ENCODE measurements at places on chromosomes 12 and 14.

DNA sequence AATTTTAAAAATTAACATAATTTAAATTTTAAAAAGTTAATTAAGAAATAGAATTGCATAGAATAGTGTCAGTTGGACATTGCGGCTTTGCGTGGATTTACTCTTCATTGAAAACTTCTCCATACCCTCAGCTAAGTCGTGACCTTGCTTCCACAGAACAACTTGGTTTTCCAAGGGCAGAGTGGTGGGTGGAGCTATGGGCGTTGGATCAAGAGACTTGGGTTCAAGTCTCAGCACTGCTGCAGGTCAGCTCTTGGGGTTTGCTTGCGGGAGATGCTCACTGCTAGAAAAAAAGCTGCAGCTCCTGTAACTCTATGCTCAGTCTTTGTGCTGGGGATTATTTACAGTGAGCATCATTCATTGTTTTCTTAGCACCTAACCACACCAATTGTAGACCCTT is 133.7 kb downstream of the PRIMA1 start:
- no peak for DNase-seq

GRCh38 chr12:91142221-91142631 is 30.9 kb upstream of the LUM start:
- DNase-seq, result no peak

DNA sequence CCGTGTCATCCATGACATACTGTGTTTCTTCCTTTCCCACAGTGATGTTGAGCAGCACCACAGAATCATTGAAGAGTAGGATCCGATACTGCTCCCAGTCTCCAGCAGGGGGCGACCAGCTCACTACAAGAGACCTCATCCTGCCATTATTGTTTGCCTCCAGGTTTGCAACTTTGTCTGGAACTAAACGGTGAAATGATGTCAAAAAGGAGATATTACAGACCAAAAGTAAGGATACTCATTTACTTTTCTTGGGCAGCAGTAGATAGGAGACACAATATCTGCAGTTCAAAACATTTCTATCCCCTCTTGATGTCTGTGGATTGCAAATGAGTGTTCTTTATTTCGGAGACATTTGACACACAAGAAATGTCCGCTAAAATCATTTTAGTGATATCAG is 47.2 kb downstream of the PTPRB start:
- DNase-seq, result peak; percentile 42

DNA sequence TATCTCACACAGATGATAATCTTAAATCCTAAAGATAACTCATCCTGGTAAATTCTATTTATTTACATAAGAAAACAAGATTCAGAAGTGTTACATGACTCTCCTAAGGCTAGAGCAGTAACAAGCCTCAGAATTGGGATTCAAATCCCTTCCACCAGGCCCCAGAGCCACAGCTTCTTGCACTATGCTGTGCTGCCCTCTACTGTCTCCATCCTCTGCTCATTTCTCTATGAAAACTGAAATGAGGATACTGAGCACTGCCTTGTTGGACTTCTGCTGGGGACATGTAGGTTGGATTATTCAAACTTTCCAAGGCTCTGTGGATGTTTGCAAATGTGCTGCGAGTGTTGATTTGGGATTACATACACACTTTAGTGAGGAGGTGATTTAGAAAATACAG is 23.5 kb upstream of the C12orf50 start:
- no peak for DNase-seq

DNA sequence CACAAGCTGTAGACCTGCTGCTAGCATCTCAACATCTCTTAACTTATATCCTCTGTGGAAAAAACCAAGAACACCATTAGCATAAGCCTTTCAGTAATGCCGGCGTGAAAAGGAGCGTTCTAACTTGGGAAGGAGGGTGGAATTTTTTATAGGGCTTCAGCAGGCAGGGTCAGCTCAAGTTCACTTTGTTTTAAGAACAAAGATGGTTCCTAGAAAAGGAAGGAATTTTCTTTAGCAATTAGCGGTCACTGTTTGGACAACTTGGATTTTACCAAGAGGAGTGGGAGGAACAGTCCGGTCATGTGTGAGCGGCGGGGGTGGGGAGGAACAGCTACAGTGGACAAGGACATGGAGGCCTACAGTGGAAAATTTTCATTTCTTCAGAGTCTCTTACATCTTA is 35.9 kb downstream of the BBS10 start:
- DNase-seq, result no peak

DNA sequence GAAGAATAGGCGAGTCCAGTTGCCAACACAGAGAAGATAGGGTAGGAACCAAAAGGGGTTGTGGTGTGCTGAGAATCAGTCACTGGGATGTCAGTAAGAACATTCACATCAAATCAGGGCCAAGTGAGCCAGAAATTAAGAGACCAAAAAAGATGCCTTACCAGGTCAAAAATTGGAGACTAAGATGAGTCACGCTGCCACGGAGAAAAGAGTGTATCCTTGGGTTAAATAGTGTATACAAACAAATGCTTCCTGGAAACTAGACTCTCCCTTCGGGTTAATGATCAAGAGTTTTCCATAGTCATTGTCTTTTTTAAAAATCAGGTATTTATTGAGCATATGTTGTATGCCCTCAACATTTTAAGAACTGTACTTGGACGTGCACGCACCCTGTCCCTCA is 45.2 kb upstream of the BAZ1A start:
- DNase-seq, result no peak

DNA sequence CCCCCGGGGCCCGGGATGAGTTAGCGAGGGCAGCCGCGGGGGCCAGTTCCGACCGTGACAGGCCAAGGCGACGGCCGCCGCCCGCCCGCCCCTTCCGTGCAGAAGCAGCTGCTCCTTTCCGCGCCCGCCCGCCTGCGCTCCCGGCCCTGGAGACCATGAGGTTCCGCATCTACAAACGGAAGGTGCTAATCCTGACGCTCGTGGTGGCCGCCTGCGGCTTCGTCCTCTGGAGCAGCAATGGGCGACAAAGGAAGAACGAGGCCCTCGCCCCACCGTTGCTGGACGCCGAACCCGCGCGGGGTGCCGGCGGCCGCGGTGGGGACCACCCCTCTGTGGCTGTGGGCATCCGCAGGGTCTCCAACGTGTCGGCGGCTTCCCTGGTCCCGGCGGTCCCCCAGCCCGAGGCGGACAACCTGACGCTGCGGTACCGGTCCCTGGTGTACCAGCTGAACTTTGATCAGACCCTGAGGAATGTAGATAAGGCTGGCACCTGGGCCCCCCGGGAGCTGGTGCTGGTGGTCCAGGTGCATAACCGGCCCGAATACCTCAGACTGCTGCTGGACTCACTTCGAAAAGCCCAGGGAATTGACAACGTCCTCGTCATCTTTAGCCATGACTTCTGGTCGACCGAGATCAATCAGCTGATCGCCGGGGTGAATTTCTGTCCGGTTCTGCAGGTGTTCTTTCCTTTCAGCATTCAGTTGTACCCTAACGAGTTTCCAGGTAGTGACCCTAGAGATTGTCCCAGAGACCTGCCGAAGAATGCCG is 699 bp downstream of the MGAT2 start:
- no peak for DNase-seq

DNA sequence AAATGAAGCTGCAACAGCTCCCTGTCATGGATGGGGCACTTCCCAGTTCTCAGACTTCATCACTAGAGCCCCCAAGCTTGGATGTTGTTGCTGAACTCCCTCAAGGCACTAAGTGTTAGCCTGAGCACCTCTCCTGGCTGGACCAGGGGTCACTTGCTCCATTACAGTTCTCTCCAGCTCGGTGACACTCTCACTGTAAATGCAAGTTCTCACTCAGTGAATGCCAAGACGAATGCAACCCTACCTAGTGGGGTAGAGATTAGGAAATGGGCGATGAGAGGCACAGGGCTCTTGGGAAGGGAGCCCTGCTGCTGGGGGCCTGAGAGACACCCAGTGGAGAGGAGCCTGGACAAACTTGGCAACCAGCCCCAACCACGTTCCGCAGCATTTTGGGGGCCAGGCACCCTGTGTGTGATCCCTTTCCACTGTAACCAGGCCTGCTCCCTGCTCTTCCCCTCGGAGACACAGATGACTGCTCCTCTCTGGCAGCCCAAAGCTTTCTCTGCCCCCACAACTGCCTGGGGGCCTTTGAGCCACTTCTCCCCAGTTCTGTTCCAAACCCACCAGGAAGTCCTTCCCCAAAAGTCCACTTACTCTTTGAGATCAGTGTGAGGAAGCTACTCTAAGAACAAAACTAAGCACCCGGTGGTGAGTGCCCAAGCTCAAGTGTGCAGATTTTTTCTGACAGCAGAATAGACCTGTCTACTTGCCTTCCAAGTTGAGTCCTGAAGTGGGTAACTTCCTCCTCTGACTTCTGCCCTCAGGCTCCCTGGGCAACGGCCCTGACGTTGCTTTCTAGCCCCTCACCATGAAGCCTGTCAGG is 8.0 kb upstream of the SELPLG start:
- DNase-seq, result no peak

DNA sequence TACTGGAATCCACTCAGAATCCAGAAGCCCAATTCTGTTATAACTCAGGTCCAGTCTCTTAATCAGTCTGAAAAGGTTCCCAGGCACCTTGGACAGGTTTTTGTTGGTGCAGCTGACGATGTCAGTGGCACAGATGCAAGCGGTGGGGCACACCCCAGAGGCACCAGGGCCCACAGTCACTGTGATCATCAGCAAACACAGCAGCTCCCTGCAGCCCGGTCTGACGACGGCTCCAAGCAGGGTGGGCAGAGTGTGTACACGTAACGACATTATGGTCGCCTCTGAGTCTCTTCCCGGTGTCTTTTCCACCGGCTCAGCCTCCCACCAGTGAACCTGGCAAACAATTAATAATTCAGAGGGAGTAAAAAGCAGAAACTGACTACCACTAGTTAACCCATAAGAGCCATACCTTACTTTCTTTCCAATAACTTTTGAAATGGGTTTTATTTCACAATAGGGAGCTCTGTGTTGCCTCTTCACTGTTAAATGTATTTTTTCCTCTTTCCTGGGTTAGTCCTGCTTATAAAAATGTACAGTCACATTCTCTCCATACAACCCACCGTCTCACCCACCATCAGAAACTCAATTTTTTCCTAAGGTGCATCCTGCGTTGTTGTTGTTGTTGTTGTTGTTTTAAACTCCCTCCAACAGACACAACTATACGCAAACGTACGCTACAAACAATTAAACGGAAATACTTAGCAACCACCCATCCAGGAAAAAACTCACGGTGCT is 521 bp upstream of the PCED1B start:
- peak; percentile 49 for DNase-seq

- no peak for DNase-seq
Observed at GRCh38 chr12:64103825-64104740, 118.0 kb downstream of the KICS2 start.

GRCh38 chr12:14879222-14879933 is 6.3 kb downstream of the MGP start:
- DNase-seq, result no peak

DNA sequence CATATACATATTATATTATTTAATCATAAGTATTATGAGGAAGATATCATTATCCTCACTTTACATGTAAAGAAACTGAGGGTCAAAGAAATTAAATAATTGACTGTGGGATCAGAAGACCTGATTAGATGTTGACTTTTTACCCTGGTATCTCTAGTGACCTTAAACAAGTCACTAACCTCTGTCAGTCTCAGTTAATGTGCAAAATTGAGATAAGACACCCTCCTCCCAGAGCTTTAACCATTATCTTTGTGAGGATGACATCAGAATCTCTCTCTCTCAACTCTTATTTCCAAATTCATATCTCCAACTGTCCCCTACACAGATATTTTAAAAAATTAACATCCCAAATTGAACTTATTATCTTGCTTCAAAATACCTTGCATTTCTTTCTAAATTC is 177.8 kb downstream of the KLHL28 start:
- no peak for DNase-seq

- DNase-seq, result no peak
Observed at GRCh38 chr14:71583194-71583593, 349.0 kb upstream of the RGS6 start.

DNA sequence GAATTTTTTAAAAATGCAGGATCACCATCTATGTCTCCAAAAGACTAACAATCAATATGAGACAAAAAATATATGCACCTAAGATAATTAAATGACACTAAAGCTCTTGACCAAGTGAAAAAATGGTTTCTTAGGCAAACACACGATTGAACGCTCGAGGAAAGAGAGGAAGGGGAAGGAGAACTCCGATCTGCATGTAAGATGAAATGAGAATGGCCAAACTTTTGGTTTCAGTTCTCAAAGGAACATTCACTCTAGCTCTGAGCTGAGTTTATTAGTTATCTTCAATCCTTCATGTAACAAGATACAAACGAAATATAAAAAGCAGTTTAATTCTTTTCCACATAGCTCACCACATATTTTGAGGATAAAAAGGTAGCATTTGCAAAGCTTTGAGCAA is 2.8 kb downstream of the DYRK4 start:
- no peak for DNase-seq

GRCh38 chr14:58746261-58746660 is 108.5 kb downstream of the DACT1 start:
- no peak for DNase-seq

DNA sequence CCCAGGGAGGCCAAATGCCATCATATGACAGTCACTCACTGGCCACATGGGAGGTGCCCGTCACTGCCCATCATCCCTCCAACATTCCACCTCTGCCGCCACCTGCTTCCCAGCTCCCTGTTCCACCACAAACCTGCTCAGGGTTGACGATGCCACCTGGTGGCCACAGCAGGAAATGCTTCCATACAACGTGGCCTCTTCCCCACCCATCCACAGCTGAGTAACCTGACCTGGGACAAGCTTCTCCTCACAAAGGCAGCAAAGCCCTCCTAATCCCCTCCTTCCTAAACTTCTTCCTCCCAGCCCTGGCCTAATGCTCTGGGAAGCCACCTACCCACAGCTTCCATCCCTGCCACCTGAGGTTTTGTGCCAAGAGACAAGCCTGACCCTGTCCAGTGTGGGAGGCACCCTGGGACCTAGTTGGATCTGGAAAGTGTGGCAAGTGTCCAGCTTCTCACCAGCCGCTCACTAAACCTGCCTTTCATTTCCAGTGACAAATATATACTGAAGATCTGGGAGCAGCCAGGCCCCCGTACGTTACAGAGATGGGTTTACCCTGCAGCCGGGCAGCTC is 4.3 kb downstream of the DEGS2 start:
- DNase-seq, result peak; percentile 45

GRCh38 chr12:93852173-93852591 is 175.0 kb downstream of the CRADD start:
- no peak for DNase-seq

- no peak for DNase-seq
Observed at GRCh38 chr12:57429473-57430111, 1.3 kb downstream of the R3HDM2 start.

GRCh38 chr12:39145175-39145999 is 240.0 kb upstream of the CPNE8 start:
- peak; percentile 32 for DNase-seq

GRCh38 chr12:65537978-65538377 is 259.5 kb downstream of the MSRB3 start:
- no peak for DNase-seq

All from stimulated activated naive CD8-positive, alpha-beta T cell treated with anti-CD3 and anti-CD28 coated beads, Interleukin-15, amount 100 ng/mL, for 72 hours (primary cell).